ENCODE measurements at places on chromosomes 6 and 20. TPM values are rescaled to one million over a fixed set of nuclear protein-coding genes. Genes with fewer than 3 reads are reported as not detected.

DNA sequence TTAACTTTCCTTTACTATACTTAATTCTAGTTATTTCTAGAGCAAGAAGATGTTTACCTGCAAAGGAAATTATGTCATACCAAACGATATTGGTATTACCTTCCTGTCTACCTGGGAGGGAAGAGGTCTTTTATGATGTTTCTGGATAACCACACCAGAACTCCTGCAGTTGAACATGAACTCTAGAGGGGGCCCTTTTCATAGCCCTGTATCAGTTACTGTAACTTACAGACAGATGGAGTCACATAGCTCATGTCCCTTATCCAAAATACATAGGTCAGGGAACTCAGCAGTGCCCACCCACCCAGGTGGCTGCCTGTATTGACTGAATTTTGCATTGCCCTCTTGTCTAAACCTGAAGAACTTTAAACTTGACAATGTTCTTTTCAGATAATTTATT lies 35.1 kb upstream of the MYL9 start:
- DNase-seq: no peak

GRCh38 chr6:147078602-147079001 lies 125.6 kb upstream of the STXBP5 start:
- DNase-seq: no peak

Gene DEFB132
- total RNA-seq: not detected

- no peak for DNase-seq
Measured at GRCh38 chr6:94478133-94479005, 1059.0 kb upstream of the EPHA7 start.

- no peak for DNase-seq
Measured at GRCh38 chr20:11235058-11235457, 561.3 kb upstream of the JAG1 start.

GRCh38 chr6:147947521-147947920 lies 395.1 kb upstream of the SASH1 start:
- no peak for DNase-seq

DNA sequence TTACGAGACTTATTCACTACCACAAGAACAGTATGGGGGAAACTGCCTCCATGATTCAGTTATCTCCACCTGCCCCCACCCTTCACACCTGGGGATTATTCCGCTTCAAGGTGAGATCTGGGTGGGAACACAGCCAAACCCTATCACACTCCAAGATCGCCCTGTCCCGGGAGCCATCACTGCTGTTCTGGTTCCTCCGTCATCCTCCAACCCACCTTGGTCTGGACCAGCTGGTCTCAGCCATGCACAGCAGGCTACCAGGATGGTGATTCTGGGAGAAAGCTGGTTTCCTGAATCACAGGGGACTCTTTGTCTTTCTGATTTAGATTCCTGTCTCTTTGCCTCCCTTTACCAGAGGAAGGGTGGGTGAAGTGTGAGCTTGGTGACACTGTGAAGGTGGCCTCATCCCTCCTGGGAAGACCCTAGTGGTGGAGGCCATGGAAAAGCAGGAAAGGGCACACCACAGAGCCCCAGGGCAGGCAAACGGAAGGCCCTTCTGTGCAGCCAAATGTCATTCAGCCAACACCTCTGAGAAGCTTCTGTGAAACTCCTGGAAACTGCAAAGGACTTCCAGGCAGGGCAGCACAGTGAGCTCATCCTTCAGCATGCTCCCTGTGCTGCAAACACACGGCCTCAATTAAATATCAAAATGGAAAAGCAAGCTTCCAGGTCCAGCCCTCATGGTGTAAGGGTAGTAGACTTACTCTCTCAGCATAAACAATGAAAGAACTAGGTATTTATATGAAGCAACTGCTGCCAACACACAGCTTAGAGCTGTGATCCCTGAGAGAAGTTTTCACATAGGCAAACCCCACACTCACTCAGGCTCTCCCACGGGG lies 169.8 kb downstream of the ANKRD60 start:
- peak; percentile 42 for DNase-seq

Gene CLDN20
- total RNA-seq: 2.2 TPM

Gene NKX2-2
- not detected for total RNA-seq

Gene OR14J1
- total RNA-seq: not detected

DNA sequence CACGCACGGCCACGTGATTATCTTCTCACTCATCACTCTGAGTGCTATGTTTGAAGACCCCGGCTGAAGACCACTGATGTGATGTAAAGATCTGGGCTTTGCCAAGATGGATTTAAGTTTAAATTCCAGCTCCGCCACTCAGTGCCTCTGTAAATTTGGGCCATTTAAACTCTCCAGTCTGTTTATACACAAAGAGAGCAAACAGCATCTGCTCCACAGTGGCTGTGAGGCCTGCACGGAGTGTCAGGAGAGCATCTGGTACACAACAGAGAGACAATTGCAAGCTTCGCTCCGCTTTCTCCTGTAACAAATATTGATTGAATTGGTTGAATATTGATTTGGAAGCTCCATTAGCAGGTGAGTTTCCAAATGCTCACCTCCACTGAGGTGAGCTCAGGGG lies 80.5 kb upstream of the FRMD1 start:
- DNase-seq: no peak

- peak; percentile 17 for DNase-seq
Measured at GRCh38 chr6:167428664-167429333, 103.9 kb downstream of the TTLL2 start.

Gene WFDC11
- total RNA-seq: not detected

DNA sequence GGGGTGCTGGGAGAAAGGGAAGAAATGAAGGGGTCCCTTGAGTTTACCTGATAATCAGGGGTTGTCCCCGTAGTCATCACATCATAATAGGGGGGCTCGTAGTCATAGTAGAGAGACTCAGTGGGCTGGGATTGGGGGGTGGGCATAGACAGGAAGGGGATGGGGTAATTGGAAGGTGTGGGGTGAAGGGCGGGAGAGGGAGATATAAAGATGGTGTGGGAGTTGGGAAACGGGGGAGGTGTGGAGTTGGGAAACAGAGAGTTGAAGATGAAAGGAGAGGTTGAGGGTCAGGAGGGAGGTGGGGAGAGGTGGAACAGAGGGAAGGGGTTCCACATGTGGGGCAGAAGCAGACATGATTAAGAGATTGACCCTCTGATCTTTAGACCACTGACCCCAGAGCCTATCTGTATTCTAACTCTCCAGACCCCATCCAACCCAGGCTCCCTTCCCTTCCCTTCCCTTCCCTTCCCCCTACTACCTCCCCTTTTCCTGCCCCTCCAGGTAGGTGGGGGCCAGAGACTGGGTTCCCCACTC lies 6.5 kb downstream of the COL11A2 start:
- DNase-seq: no peak

DNA sequence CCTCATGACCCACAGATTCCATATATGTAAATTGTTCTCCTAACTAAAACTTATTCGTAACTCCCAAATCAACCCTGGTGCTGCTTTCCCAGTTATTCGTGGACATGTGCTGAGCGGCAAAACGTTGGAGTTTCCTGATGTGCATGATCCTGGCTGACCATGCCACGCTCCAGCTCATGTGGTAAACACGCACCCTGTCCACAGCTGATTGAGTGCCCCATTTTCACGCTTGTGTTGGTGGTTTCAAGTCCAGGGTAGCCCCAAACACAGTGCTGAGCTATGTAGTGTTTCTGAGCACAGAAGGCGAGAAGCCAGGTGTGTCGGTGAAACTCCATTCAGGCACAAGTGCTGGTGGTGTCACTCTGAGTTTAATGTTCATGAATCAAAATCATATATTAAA lies 19.1 kb upstream of the FOXC1 start:
- no peak for DNase-seq

- no peak for DNase-seq
Measured at GRCh38 chr6:73248192-73248903, 14.6 kb downstream of the KHDC1 start.

DNA sequence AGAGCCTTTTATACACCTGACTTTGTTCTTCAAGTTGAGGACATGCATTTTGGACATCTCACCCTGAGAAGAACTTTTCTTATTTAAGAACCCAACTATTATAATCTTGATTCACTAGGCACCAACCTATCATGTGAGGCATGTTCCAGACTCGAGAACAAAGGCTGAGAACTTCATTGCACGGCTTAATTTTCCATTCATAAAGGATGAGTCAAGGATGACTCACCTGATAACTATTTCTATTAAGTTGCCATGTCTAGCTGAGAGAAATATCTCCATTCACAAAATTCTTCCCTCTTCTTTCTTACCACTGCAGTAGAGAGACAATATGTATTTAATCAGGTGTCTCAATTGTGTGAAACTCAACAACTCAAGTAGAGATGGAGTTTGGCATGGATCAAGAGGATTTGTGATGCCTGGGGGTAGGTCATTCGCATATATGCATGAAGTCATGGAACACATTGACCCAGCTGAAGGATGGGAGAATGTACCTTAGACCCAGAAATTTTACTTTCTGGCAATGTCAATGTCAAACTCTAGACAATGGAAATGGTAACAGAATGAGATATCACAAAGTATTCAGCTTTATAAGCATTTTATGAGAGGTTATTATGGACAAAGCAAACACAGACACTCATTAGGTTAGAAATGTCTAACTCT lies 208.7 kb upstream of the PRND start:
- no peak for DNase-seq

DNA sequence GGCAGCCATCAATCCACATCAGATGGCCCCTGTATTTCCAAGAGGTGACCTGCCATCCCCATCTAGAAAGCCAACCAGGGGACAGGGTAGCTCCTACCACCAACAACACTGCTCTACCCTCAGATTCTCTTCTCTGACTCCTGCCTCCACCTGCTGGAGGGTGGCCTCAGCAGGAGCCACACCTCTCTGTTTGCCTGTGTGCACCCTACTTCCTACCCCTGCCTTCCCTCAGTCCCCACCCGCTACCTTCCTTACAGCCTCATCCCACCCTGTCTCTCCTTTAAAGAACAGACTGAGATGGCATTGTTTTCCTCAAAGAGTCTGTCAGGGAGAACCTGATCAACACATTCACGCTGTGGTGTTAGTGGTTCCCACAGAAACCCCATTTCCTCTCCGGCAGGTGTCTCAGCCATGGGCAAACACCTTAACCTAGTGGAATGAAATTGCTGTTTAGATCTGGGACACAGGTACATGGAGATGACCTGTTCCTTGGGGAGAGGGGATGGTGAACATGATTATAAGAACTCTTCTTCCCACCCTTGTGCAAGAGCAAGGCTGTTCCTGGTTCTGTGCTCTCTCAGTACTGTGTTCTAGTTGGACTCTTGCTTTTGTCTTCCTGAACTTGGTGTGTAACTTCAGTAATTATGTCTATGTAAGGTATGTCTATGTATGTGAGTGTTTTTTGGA lies 1.8 kb downstream of the ENTPD6 start:
- DNase-seq: no peak

- DNase-seq: no peak
Measured at GRCh38 chr6:701700-702479, 9.0 kb upstream of the EXOC2 start.

- no peak for DNase-seq
Measured at GRCh38 chr6:47650553-47651432, 47.6 kb upstream of the ADGRF4 start.

DNA sequence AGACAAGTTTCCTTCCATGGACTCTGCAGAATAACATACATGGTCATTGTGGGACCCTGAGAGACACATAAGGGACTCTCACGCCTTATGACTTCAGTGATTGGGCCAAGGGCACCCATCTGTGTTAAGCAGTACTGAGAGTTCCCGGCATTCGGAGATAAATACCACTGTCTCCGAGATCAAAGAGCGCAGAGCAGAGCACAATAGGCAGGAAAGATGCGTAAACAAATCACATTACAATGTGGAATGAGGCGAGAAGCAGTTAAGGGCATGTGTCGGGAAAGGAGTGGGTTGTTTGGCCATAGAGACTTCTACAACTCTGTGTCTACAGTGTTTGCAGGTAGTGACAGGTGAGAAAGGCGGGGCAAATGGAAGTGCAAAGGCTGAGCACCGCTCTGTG lies 57.6 kb downstream of the NRSN1 start:
- DNase-seq: no peak

GRCh38 chr6:124858564-124858963 lies 103.7 kb upstream of the RNF217 start:
- no peak for DNase-seq

DNA sequence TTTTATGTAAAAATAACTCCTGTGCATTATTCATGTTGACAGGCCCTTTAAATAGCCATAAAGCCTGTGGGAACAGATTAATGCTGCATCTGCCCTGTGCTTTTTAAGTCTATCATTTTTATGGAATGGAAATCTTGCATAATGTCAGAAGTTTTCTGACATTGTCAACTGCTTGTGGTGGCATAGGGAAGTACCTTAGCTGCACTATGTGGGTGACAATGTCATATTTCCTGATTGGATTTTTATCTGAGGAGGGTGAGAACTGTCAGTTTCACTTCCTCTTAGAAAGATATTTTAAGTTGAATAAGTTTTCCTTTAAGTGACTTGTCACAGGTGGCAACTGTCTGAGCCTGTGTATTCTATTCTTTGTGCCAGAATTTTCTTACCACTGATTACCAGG lies 267.9 kb downstream of the PLCB1 start:
- DNase-seq: no peak

Gene IL20RA
- 3.3 TPM for total RNA-seq

DNA sequence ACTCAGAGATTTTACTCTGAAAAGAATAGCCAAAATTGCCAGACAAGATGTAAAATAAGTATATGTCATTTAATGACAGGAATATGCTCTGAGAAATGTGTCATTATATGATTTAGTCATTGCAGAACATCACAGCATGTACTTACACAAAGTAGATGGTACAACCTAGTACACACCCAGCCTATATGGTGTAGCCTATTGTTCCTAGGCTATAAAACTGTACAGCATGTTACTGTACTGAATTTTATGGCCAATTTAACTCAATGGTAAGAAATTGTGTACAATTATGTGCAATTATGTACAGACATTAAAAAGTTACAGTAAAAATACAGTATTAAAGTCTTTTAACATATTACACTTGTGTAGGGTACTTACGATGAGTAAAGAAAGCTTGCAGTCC lies 311.9 kb upstream of the EPHA7 start:
- no peak for DNase-seq

DNA sequence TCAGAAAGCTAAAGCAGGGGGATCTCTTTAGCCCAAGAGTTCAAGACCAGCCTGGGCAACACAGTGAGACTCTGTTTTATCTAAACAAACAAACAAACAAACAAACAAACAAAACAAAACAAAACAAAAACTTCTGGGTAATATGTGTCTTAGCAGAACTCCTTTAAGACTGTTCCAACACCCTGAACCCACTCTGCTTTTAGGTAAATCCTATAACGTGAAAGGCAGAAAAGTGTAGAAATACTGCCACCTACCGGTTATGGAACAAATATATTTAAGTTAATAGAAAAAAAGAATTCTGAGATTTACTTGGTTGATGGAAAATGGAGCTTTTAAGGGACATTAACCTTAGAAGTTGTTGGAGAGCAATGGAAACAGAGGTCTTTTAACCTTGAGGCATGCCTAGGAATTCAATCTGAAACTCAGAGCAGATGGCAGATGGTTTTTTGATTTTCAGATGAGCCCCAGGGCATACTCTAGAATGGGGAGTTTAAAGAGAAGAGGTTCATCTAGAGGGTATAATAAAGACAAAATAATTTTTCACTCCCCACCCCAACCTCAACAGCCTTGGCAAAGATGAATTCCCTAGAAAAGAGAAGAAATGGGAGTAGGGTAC lies 38.5 kb downstream of the SOD2 start:
- DNase-seq: no peak

- no peak for DNase-seq
Measured at GRCh38 chr6:166814390-166814789, 142.0 kb downstream of the RNASET2 start.

All from sciatic nerve (tissue), 2 donors.